ENCODE measurements at places on chromosomes 4 and X. TPM values are rescaled to one million over a fixed set of nuclear protein-coding genes. Genes with fewer than 3 reads are reported as not detected.

DNA sequence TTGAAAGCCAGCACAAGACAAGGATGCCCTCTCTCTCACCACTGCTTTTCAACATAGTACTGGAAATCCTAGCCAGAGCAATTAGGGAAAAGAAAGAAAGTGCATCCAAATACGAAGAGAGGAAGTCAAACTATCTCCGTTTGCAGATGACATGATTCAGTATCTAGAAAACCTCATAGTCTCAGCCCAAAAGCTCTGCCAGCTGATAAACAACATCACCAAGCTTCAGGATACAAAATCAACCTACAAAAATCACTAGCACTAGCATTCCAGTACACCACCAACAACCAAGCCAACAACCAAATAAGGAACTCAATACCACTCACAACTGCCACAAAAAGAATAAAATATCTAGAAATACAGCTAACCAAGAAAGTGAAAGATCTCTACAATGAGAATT lies 38.6 kb downstream of the COX7B2 start:
- no peak for DNase-seq

DNA sequence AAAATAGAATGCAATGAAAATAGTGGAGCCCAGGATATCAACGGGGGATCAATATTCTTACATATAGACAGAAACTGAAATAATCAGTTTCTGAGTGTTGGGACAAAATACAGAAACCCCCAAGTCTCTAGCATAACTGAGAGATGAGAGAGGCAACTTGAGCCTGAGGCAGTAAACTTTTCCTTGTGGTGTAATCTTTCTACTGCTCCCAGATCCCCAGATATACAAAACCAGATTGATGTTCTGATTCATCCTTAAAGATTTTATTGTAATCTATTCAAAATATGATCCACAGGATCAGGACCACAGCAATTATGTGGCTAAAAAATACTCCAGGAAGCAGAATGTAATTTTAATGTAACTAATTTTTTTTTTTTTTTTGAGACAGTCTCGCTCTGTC lies 2282.6 kb downstream of the ARAP2 start:
- no peak for DNase-seq

KIT gene
- 4.0 TPM for polyA plus RNA-seq

SRPK3 gene
- 1.7 TPM for polyA plus RNA-seq

DNA sequence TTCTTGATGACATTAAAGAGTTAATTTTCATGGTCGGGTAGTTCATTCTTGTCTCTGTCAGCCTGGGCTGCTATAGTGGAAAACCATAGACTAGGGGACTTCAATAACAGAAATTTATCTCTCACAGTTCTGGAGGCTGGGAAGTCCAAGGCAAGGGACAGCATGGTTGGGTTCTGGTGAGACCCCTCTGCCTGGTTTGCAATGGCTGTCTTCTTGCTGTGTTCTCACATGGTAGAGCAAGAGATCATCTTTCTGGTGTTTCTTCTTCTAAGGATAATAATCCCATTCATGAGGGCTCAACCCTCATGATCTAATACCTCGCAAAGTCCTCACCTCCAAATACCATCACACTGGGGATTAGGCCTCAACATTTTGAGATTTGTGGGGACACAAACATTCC lies 50.1 kb downstream of the RHOH start:
- DNase-seq: no peak

- no peak for DNase-seq
These were observed 66.2 kb downstream of the IRF2 start for GRCh38 chr4:184408021-184408683.
